8988T (cell line): ENCODE measurements at places on chromosomes 12 and 14.

DNA sequence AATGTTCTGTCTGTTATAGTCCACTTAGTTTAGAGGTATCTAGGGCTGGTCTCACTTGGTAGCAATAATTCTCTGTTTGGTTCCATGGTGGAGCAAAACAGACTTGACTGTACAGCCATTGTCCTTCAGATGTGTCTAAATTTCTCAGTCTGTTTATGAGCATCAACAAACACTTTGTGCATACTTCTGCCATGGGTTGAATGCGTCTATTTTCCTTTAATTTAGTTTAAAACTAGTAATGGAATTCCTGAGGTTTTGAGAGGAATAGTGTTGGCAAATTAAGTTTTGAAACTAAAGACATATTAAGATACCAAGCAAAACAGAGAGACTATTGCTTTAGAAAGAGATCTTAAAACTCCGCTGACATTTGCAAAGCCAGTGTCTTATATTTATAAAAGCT lies 22.6 kb downstream of the FRS2 start:
- DNase-seq, result no peak

- no peak for DNase-seq
These were observed at the start of gene ARHGDIB for GRCh38 chr12:14961466-14962152. Gene ARHGDIB (minus strand): TSS chr12:14961601. CDS start chr12:14950712, 10,889 bp downstream.

- DNase-seq, result no peak
These were observed 43.1 kb downstream of the LLPH start for GRCh38 chr12:66087365-66087943.

GRCh38 chr14:50837850-50838470 lies 7.0 kb upstream of the NIN start:
- DNase-seq, result no peak

- no peak for DNase-seq
These were observed 212.4 kb upstream of the FLRT2 start for GRCh38 chr14:85317491-85318021.

GRCh38 chr12:48349471-48349870 lies 1.2 kb downstream of the ZNF641 start:
- no peak for DNase-seq

- no peak for DNase-seq
These were observed 330.6 kb upstream of the FBXO33 start for GRCh38 chr14:39762576-39763401.

DNA sequence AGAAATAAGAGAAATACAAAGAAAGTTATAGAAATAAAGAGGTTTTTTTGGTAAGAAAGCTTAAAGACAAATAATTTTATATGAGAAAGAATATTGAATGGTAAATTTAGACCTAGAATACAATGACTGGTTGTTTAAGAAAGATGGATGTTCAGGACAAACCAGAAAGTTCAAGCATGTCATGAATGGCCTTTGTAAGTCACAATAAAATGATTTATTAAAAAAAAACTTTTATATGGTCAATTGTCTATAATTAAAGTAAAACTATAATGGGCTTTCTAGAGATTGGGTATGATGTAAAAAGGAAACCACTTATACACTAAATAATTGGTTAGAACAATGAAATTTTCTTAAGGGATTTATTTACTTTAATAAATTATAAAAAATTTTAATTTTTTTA lies 19.8 kb upstream of the CAPRIN2 start:
- no peak for DNase-seq
